ENCODE measurements at places on chromosomes 2 and 18.

DNA sequence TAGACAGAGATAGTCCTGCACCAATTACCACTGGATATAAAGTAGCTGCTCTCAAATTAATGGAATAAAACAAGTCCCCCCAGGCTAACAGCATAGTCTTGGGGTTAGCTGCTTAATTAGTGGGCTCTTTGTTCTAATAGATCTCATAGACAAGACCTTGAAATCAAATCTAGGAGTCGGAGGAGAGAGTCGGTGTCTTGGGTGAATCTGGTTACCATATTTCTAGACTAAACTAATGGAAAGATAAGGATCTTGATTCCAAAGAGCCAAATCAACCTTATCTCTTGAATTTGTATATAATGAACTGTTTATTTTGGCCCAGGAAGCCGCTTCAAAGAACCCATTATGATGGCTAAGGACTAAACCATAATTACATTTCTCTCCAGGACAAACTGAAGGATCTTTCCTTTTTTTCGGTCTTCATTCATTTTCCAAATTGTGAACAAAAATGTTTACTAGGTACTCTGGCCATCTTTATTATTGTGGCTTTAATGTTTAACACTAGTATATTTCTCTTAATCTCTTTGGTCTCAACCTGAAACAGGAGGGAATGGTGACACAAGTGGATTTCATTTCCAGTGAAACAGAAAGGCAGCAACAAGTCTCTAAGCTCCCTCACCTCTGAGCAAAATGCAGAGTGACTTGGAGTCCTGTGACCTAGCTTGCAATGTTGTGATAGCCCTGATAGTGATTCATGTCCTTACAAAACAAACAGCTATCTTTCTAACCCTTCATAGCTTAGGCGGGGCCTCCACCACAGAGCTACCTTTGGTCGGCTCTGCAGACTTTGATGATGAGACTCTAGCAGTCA is 137.9 kb upstream of the PARD3B start:
- DNase-seq: no peak

DNA sequence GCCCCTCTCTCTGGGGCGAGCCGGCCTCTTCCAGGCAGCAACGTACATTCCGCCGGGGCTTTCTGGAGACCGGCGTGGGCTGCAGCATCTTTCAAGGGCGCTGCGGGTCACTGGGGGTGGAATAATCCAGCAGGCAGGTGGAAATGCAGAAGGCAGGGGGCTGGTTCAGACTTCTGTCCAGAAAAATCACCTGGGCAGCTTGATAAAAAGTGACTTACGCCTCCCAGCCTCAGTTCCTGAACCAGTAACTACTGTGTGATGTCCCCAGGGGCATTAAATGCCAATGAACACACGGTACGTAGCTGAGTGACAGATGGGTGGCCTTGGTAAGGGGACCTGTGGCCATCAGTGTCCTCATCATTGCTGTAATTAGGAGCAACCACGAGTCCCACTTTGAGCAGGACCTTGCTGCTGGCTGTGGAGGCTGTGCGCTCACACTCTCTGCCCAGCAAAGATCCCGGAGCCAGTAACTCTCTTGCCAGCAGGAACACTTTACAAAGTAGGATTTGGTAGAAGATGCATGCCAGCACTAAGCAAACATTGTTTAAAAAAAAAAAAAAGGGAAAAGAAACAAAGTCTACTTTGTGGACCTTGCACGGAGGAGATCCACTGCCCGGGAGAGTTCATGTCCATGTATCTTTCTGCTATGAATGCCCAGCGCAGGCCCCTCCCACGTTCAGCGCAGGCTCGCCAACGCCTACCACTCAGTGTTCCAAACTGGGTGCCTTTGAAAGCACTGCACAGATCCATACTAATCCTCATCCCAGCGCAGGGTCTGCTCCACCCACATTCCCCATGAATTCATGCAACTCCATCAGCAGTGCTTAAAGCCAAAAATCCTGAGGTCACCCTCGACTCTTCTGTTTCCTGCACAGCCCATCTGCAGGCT is 177.3 kb downstream of the HDAC4 start:
- no peak for DNase-seq

DNA sequence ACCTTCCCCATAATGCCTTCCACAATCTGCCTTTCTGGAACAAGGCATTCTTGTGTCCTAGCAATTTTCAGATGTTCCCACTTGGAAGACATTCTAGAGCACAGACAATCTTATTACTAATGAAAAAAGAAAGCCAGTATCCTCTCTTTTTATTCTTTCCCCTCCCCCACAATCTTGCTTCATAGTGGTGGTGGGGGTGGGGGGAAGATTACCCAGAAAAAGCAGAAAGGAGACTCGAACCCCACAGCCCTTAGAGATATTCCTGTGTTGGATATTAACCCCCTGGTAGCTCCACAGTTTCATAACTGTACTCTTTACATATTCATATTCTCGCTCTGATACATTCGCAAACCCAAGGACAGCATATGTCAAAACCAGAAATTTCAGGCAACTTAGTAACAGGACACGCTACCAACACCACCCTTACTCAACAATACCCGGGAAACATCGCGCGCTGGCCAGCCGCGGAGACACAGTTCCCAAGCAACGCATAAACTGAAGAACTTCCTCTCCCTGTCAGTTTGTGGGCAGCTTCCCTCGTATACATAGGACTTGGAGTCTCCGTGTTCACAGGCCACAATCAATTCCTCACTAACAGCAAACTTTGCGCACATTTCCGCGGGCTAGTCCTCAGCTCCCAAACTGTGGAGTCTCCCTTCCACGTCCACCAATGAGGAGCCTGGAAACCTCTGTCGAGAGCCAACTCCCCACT is 793 bp downstream of the NR4A2 start:
- no peak for DNase-seq

DNA sequence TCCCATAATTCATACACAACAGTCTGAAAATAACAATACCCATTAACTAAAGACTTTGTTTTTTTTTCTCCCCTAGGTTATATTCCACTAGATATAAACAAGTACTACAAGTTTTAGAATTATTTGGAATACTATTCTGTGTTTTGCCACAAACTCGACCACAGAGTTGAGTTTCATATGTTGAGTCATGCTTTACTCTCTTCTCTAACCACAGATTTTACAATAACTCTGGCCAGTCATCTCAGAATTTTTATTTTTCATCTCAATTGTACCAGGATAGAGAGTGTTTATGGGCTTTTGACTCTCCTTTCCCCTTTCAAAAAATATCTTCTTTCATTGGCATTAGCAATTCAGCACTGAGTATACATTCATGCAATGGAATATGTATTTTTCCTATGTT is 348.7 kb upstream of the GALNT5 start:
- no peak for DNase-seq

DNA sequence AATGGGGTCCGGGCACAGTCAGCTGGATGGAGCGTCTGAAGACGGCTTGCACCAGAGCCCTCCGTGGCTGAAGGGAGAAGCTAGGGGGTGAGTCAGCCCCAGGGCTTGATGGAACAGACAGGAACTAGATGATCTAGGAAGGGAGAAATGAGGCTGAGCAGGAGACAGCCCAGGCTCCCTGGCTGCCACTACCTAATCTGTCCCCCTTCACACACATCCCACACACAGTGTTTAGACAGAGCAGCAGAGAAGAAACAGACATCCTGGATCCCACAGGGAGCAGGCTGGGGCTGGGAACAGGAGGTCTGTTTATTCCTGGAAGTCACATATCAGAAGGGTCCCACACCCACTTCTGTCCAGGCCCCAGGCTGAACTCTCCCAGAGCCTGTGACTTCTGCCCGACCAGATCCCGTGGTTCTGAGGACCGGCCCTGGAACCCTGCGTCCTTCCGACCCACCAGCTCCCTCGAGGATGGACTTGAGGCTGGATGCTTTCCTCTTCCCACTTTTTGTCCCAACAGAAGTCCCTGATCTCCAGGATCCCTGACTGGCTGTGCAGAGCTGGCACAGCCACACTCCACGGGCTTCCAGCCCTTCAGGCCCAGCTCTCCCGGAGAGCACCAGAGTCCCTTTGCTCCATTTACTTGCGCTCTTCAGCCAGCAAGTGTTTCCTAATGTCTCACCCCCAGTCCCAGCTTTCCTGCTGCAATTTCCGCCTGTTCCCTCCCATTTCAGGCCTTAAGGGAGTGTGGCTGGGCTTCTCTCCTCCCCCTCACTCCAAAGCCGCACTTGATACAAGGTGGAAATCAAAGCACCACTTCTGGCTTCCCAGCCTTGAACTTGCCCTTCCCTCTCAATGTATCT is 1.5 kb upstream of the GPBAR1 start:
- no peak for DNase-seq

DNA sequence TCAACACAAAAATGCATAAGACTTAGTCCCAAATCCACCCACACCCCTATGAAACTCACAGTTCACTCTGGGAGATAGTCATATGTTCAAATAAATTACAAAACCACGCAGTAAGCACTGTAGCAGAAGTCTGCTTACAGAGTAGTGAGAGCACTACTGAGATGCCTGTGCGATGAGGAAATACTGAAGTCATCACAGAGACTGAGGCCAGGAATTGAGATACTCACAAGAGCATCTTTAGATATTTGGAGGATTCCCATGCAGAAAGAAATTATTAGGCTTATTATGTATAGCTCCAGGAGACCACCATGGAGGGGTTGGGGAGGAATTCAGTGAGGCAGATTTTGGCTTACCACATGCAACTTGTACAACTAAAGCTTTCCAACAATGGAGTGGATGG is 82.3 kb downstream of the ANTXR1 start:
- DNase-seq: no peak

- DNase-seq: no peak
Measured at GRCh38 chr18:24629921-24630320, 169.5 kb downstream of the HRH4 start.
